ENCODE measurements at places on chromosomes 7 and 10.

DNA sequence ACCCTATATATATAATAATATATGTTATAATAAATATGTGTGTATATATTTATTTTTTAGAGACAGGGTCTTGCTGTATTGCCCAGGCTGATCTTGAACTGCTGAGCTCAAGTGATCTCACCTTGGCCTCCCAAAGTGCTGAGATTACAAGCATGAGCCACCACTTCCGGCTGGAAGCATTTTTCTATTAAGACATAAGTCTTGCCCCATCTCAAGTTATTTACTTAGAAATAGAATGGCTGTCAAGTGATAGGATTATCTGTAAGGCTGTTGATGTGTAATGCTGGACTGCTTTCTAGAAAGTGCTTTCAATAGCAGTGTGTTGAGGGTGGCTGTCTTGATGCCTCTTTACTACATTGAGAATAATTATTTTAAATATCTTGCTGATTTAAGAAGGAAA lies 65.2 kb downstream of the ZMYND11 start:
- no peak for DNase-seq

DNA sequence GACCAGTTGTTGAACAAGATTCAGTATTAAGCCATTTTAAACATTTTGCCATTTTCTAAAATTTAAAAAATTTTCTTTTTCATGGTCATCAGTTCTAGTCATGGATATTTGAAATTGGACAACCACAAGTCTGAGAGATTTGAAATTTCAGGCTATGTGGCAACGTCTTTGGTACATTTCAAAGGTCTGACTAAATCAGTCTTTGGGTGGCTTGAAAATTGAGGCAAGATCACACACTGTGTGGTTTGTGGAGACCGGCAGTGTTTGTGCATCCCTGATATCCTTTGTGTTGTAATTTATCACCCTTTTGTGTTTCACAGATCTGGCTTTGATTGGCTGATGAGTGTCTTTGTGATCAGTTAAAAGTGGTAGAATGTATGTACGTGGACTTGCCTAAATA lies 35.7 kb downstream of the CCAR1 start:
- no peak for DNase-seq

DNA sequence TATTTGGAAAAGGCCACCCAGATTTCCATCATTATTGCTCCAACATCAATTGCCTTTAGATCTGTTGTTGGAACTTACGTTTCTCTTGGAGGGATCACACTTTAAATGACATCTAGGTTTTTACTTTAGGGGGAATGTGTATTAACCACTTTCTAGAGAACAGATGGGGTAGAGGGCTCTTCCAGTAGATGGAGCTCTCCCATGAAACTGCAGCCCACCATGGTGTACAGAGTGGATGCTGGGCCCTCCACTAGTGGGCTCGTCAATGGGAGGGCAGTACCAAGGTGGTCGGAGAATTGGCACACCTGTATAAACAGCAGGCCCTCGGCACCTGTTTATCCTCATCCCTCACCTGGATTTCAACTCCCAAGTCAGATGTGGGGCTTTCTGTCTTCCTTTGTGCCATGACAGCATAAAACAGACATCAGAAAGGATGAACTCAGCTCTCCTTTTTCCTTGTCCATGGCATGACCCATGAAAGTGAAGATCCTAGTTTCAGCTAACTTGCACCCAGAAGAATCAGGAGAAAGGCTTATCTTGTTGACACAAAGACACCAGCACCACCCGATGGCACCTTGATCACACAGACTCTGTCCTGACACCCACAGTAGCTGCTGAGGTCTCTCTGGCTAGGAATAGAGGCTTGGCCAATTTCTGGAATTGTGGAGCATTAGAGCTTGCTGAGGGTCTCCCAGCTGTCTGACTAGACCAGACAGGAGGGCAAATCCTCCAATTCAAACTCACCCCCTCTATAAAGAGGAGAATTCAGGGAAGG lies 150.5 kb downstream of the CYP26A1 start:
- no peak for DNase-seq

DNA sequence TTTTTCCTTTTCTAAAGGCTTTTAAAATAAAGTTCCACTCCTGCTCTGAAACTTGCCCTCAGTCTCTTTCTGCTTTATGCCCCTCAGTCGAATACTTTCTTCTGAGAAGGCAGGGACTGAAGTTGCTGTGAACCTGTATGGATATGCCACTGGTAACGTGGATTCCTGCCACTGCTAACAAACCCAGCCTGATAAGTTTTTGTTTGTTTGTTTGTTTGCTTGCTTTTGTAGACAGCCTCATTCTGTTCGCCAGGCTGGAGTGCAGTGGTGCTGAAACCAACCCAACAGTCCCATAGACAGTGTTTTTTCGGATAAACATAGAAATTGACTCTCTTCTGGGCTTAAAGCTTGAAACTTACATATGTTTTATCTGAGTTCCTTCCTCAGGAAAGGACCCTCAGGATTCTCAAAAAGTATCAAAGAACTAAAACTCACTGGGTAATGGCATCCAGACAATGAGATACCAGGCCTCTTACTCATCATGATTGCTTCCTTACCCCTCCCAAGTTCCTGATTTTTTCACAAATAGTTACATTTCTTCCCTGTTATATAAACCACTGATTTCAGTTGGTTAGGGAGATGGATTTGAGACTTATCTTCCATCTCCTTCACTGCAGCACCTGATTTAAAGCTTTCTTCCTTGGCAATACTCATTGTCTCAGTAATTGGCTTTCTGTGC lies 273.6 kb downstream of the SDHAF3 start:
- DNase-seq: no peak

- DNase-seq: no peak
Measured at GRCh38 chr10:129483430-129484010, 16.5 kb downstream of the MGMT start.

DNA sequence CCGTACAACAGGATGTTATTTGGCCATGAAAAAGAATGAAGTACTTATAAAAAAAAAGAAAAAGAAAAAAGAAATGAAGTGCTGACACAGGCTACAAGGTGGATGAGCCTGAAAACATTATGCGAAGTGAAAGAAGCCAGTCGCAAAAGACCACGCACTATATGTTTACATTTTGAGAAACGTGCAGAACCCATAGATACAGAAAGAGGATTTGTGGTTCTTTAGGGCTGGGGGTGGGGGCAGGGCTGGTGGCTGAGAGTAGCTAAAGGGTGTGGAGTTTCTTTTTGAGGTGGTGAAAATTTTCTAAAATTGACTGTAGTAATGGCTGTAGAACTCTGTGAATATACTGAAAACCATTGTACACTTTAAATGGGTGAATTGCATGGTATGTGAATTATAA lies 86.0 kb upstream of the FAM20C start:
- DNase-seq: no peak

- DNase-seq: no peak
Measured at GRCh38 chr10:86648704-86649427, 5.5 kb upstream of the OPN4 start.

GRCh38 chr7:158856883-158857668 lies 718 bp downstream of the DYNC2I1 start:
- DNase-seq: no peak

DNA sequence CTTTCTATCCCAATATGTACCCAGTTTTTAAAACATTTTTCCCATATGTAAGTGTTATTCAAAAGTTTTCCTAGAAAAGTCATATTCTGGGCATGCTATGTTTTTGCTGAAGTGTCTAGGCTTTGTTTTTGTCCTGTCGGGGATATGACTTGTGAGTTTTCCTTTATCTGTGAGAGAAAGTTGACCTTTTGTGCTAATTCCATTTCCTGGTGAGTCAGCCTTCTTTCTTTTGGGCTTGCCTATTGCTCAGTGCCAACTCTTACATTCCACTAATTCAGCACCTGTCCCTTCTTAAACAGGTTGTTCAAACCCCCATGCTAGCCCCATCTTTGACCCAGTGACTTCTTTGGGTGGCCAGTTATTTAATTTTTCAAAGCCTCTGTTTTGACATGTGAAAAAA lies 146.2 kb downstream of the AHR start:
- no peak for DNase-seq

GRCh38 chr7:94451187-94451586 lies 56.5 kb downstream of the COL1A2 start:
- no peak for DNase-seq

DNA sequence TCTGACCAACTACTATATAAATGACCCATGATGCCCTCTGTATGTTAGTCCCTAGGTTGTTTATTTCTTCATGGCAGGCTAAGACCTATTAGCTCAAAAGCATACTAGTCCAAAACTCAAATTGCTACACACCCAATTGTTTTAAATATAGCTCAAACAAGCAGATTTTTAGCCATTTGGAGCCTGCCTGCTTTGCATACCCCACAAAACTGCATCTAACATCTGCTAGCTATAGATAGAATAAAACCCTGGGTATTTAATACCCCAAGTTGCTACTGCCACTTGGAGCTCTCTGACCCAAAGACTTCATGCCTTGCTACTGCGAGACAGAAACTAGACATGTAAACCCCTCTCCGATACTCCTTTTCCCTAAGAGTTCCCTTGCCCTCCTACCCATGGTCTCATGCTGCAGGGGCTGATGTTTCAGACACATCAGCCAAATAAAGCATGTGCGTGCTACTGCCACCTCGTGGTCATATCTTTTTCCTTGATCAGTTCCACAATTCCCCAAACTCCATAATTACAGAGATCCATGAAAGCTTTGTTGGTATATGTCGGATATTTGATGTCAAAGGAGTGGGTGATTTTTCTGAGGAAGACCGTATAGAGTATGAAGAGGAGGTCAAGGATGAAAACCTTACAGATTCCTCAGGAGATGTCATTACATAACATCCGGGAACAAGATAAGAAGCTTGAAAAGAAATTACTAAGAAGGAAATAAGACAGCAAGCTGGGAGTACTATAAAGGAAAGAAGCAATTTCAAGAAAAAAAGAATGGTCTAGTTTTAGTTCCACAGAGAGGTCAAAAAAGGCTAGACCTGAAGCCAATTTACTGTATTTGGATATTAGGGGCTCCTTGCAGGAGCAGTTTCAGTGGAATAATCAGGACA lies 386.6 kb downstream of the SH2D4B start:
- DNase-seq: no peak

- no peak for DNase-seq
Measured at GRCh38 chr7:106063692-106064091, 48.4 kb downstream of the SYPL1 start.

GRCh38 chr7:11447106-11447505 lies 384.9 kb downstream of the THSD7A start:
- no peak for DNase-seq

DNA sequence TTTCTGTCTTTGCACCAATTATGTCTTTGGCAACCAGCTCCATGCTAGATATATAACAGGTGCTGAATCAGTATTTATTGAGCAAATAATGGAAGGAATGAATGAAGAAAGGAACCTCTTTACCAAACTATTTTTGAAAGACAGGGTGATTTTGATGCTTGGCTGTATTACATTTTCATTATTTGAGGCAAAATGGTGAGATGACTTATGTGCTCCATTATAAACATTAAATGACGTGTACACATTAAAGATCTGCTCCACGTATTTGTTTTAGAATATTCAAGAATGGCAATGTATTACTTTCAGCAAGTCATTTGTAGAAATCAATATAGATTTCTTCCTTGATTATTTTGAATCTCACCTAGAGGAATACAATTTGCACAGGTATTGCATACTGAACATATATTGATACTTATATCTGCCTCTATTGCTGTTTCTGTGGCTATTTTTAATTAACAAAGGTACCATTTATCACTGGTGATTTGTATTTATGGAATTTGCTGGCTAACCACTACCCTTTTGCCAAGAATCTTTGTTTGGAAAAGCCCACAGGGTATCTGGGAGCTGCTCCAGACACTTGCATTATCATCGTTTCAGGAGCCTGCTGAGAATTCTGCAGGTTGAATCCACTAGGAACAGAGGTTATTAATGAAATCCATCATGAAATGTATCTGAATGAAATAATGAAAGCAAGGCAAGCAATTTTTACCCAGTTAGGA lies 92.2 kb downstream of the SEMA3C start:
- no peak for DNase-seq

GRCh38 chr10:1651270-1651966 lies 85.9 kb downstream of the ADARB2 start:
- DNase-seq: no peak

DNA sequence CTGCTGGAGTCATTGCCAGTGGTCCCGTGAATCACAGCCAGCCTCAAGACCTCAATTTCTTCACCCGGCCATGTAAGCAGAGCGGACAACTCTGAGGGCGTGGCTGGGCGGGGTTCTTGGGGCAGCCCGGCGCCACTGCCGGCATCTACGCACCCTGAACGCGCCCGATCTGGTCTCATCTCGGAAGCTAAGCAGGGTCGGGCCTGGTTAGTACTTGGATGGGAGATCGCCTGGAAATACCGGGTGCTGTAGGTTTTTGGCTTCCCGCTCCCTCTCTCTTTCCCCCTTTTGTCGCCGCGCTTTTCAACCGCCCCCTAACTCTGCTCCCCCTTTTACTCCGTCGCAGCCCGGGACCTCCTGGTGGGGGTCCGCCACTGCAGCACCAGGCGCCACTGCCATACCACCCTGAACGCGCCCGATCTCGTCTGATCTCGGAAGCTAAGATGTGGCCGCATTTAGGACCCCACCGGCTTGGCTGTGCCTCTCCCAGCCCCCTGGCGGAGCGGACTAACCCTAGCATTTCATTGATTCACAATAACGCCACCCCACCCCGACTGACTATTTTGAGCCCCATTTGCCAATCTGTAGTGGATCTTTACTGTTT lies 25.3 kb downstream of the GARIN1A start:
- no peak for DNase-seq

GRCh38 chr10:101031796-101032636 lies 982 bp downstream of the SFXN3 start:
- peak; percentile 58 for DNase-seq

DNA sequence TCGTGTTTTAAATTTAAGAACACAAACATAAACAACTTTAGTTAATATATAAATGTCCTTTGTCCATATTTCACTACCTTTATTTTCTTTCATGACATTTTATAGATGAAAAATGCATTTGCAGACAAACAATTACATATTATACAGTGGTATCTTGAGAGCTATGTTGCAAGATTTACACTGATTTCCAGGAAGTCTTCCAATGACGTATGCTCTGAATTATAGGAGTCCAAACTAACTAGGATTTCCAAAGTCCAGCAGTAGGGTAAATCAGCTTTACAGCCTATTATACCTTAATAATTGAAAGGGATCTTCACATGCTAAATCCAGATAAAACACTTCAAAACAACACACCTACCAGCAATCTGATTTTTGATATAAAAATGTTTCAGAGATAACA lies 69.4 kb downstream of the HYCC1 start:
- DNase-seq: no peak

DNA sequence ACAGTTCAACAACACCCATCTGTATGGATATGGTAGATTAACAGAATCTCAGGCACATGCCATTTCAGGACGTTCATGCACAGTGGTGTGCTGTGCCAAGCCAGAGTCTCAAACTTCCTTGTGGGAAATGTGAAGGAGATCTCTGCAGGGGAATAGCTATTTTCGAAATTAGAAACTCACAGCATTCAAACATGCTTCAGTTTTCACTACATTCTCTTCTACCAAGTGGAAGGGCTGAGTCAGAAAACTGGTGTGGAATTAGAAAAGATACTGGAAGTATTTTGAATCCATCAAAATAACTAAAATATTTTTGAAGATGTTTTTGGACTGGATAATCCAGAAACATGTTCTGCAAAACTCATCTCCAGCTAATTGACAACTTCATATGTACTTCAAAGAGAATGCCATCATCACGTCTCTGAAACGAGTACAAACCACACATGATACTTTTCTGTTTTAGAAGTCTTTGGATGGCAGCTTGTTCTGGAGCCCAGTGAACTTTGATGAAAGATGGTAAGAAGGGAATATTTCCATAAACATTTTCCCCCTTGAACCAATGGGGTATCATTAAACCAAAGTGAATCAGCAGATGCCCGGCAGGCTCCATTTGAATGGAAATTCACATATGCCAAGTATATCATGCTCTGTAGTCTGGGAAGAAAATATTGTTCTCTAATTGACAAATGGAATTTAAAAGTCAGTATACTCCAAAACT lies 616.3 kb upstream of the IGFBP3 start:
- no peak for DNase-seq
